ENCODE measurements at places on chromosomes 7 and 10.

DNA sequence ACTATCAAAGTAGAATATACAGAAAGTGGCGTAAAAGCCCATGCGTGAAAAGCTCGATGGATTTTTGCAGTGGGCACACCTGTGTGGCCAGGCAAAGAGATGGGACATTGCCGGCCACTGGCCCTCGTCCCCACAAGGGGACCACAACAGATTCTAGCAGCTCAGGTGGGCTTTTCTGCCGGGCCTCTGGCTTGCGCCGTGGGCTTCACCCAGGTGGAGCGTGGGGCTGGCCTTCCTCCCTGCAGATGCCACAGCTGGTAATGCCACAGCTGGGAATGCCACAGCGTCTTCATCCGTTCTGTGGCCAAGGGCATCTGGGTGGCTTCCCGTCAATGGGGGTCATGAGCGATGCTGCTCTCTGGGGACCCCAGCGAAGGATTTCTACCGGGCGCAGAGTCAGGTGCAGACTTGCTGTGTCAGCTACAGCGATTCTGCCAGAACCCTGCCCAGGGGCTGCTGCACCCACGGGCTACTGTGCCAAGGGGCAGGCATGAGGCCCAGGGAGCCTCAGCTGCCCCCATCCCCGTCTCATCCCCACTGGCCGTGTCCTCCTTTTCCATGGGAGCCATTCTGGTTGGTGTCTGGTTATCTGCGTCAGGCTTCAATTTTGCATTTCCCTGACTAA lies 52.5 kb upstream of the NKX6-2 start:
- DNase-seq, result no peak

- no peak for DNase-seq
Observed at GRCh38 chr10:30184397-30185033, 125.1 kb upstream of the JCAD start.

DNA sequence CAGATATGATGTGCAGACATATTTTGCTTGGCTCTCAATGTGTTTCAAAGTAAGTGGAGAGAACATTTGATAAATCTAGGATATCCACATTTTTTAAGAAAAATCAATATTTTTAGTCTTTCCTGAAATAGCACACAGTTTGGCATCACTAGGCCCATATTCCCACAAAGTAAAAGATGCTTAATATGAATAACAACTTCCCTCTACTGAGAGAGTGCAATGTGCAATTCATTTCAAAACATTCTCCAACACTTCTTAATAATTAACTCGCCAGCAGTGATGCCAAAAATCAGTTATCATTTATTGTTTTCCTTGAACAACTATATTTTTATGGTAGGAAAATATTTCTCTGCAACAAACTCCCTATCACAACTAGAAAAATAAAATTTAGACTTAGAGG lies 800.2 kb upstream of the MBL2 start:
- no peak for DNase-seq

DNA sequence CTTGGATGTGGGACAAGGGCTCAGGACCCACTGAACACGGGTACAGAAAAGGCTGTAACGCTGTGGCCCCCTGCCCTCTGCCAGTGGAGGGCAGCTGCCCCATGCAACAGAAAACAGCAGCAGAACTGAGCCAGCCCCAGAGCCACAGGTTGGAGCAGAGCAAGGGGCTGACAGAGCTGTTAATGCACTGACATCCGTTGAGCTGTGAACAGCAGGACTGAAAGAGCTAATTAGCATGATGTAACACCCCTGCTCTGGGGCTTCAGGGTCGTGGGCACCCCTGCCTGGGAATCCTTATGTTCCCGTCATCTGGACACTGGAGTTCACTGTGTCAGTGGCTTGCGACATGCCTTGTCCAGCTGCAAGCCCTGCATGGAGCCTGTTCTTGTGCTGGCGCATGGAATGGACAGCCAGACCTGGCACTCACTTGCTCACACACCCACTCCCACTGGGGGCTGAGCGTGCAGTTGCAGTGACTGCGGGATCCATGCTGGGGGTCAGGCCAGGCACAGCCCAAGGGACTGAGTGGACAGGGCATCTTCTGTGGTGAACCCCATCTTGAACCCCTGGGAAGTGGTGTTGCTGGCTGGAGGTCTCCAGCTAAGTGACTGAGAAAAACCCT lies 293.7 kb downstream of the DNAJB9 start:
- no peak for DNase-seq

DNA sequence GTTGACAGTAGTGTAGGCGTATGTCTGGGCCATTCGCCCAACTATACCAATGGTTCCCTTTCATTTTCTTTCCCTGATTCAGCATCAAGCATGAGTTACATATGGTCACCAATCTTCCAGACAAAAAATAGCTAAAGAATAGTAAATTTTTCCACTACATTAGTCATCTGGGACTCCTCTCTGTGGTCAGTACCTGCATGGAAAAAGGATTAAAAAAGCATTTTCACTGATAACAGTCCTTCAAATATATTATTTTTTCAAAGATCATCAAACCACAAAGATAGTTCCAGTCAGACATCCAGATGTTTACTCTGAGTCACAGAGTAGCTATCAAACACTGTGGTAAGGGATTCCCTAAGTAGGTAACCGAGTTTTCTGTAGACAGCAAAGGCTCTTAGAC lies 302.6 kb upstream of the SEMA3D start:
- no peak for DNase-seq

GRCh38 chr10:124002391-124003069 lies 90.9 kb downstream of the CHST15 start:
- no peak for DNase-seq

GRCh38 chr10:73529089-73529832 lies 33.4 kb upstream of the PPP3CB start:
- peak; percentile 4 for DNase-seq

GRCh38 chr10:128883231-128884032 lies 583.6 kb upstream of the MGMT start:
- no peak for DNase-seq

GRCh38 chr7:51251290-51251689 lies 65.3 kb downstream of the COBL start:
- DNase-seq, result no peak

GRCh38 chr10:86285136-86285790 lies 81.3 kb downstream of the GRID1 start:
- no peak for DNase-seq

DNA sequence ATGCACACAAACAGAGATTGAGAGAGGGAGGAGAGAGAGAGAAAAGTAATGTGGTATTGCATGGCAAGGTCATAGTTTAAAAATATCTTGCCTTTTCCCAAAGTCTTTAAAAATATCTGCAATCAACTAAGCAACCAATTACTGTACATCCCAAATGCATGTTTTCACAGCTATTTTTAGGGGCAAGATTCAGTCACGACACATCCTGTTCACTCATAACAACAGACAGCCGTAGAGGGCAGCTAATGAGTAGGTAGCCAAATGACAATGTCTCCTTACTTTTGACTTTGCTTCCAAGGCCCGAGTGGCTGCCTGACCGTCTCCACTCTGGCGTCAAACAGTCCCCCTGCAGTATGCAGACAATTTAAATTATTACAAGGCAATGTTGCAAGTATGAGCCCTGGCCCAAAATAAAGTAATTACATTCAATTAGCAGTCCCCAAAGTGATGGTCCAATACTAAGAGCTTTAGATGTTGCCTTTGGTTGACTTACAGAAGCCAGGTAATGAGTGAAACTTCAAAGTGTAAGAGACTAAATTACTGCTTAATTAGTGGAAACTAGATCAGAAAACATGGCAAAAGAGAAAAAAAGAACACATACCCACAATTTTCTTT lies 162.9 kb downstream of the MBL2 start:
- DNase-seq, result no peak

DNA sequence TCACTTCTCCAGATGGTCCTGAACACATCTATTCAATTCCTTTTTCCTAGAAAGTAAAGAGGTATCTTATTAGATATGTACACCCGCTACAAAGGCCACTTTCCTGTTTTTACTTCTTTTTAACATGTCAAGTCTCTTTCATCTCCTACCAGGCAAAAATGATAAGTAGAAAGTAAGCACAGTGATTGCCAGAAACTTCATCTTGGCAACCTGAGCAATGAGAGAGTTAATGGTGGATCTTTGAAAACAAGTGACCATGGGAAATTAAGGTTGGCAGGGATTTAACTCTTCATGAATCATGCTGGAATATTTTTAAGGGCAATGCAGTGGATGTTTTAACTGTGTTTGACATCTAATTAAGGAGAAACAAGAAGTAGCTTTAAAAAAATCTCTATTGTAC lies 2.7 kb downstream of the SEMA3A start:
- DNase-seq, result no peak

GRCh38 chr7:4959306-4959705 lies 319 bp upstream of the MMD2 start:
- DNase-seq, result no peak

DNA sequence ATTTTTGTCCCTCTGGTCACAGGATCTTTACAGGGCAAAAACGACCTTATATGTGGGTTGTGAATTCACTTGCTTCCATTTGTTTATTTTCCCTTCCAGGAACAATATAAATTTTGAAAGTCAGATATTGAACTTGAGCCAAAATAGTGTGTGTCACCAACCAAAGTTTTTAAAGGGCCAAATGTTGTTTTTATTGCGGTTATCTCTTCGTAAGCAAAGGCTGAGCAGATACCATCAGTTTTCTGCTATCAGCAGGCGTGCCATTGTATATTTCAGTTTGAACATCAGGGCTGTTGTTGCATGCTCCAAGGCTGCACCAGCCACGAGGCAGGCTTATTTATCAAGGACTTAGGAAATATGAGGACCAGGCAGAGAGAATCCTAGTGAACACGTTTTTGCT lies 160.3 kb downstream of the PAXIP1 start:
- no peak for DNase-seq

DNA sequence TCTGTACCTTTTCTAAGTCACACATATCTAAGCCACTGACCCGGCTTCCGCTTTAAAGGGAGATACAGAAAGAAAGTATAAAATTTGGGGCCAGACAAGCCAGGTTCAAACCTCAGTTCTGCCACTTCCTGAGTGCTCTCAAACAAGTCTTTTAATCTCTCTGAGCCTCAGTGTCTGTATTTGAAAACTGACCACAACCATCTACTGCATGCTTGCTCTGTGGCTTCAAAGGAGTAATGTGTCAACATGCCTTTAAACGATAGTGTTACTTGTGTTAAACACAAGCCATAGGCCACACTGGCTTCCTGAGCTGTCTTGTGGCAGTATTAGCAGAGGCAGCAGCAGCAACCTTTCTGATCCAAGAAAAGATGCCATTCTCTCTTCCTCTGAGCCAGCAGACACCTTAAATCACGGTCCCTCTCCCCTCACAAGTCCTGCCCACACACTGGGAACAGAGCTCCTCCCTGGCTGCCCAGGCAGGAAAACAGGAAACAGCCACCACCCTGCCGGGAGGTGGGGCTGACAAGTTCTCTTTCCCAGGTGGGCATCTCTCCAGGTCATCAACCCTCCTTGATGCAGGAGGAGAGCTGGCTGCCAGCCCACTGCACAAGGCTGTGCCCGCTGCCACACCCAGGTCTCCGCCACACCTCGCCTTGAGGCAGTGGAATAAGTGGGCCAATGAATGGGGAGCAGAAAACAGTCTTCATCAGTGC lies 10.7 kb downstream of the HIP1 start:
- DNase-seq, result no peak

Data from stimulated activated CD8-positive, alpha-beta memory T cell treated with anti-CD3 and anti-CD28 coated beads, Interleukin-7, amount 100 ng/mL, for 1 hour (primary cell).